COLO829 (cell line): ENCODE measurements at places on chromosomes 16 and 17.

GRCh38 chr16:1088295-1089170 is 7.5 kb downstream of the C1QTNF8 start:
- no peak for DNase-seq

GRCh38 chr17:14061666-14062560 is 7.4 kb upstream of the COX10 start:
- no peak for DNase-seq

DNA sequence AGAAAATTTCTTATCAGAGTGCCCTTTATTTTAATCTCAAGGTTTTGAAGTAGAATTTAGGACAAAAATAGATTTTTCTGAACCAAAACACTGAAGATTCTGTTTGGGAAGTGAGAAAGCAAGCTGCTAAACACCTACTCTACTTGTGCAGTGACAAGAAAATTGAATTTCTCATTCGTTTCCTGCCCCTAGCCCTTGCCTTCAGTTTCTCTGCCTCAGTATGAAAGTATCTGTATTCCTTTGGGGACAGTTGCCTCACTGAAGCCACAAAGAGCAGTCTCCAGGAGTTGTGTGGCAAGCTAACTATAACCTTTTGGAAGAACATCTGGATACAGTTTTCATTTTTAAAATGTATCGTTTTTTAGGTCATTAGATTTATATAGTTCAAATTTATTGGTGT is 19.7 kb downstream of the MOSMO start:
- no peak for DNase-seq

GRCh38 chr16:86158688-86159360 is 259.9 kb downstream of the IRF8 start:
- DNase-seq: peak; percentile 5

DNA sequence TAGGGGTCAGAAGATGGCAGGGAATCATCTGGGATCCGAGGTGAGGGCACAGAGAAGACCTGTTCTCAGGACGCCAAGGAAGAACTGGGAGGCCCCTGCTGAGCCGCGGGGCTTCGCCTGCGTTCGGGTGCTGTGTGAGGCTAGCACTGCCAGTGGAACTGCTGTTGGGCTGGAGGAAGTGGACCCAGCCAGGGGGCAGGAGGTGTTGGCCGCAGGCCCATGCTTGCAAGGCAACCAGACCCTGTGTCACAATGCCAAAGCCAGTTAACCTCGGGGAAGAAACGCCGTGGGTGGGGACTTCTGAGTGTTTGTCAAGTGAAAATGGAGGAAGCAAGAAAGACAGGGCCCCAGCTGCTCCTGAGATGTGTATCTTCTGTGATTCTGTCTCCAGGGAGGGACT is 185.5 kb downstream of the LGALS9B start:
- no peak for DNase-seq

DNA sequence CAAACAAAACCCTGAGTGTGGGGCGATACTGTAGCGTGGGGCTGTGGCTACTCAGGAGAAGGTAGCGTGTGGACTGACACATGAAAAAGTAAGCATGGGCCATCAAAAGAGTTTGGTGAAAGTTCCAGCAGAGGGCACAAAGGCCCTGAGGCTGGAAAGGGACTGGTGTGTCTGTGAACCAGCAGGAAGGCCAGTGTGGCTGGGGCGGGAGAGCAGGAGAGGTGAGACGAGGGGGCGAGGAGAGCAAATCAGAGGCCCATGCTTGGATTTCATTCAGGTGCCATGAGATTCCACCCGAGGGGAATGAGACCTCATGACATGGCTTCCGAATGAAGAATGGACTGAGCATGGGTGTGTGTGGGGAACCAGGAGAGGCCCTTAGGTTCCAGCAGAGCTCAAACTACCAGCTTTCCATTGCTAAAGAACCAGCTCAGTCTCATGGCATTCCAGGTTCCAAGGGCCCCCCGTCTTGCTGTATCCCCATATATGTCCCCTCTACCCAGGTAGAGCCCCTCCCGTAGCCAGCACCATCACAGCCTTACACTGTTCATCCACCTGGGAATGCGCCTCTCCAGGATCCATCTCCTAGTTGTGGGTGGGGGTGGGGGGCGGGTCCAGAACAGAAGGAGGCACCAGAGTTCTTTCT is 31.1 kb downstream of the TRPV2 start:
- DNase-seq: no peak

DNA sequence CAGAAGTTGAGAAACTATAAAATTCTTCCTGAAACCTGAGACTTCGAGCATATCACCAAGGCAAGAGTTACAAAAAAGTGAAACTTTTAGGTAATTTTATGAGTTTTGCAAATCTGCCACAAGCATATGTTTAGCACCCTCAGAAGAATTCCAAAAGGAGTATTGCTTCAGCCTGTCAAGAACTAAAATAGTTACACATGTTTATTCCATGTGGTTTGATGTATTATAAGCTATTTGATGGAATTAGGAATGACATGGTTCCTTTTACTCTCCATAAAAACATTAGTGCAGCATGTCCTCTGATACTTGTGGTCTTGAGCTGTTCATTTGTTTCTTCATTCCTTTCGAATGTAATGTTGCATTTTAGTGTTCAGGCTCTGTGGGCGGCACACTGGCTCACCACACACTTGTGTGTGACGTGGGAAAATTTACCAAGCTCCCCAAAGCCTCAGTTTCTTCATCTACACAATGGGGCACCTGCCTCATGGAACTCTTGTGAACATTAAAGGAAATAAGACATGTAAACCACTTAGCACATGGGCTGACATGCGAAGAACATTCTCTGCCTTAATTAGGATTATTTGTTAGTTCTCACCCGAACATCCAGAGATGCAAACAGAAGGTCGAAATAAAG is 204.2 kb upstream of the FOXF1 start:
- no peak for DNase-seq

DNA sequence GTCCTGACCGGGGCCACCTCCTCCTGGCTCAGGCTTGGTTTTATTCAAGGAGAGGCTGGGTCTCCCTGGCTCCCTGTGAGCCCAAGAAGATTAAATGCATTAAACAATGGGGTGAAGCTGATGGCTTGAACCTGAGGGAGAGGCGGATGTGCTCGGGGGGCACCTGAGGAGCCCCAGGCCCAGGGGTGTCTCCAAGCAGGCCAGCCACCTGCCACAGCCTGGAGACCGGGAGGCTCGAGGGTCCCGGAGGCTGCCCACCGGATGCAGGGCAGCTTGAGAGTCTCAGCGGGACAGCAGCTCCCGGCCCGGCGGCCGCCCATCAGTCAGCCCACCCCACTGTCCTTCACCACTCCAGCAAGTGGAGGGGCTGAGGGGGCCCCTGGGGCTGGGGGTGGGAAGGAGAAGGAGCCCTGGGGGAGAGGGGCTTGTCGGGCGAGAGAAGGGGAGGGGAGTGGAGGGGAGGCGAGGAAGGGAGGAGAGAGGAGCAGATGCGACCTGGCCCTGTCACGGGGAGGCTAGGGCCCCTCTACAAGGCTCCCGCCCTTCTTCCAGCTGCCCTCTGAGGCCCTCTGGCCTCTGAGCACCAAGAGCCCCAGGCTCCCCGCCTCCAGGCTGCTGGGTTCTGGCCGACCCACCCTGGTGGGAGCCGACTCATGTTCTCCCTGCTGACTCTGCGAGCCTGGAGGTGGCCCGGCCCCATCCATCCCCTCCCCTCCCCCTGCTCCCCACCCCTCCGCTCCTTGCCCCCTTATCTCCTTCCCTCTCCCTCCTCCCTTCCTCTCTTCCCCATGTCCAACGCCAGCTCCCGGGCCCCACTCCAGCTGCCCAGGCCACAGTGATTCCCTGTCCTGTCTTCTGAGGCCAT is 13.2 kb downstream of the CD7 start:
- no peak for DNase-seq

DNA sequence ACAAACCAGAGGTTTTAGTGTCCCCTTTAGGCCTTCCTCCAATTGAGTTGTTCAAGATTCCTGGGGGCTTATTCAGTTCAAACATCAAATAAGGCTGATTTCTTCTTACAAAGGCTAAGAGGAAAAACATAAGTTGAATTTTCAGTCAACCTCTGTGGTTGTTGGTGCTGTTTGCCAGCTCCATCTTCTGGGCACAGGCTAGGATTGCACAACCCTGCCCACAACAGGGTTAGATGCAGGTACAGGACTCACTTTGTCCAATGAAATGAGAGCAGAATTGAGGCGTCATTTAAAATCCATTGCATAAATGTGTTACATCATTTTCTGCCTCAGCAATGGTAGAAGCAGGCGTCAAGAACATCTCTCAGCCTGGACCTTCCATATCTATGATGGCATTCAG is 173.3 kb downstream of the PMP22 start:
- peak; percentile 16 for DNase-seq

DNA sequence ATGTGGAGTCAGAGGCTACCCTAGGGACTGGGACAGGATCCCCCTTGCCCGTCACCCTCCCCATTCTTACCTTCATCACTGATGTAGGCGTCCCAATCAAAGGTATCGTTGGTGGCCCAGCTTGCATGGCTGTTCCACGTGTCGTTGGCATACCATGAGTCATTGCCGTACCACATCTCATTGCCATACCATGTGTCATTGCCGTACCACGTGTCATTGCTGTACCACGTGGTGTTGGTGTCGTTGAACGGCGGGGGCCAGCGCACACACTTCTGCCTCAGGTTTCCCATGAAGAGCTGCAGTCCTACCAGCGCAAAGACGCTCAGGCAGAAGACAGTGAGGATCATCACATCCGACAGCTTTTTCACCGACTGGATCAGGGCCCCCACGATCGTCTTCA is 4.8 kb downstream of the SCN4A start:
- DNase-seq: no peak

GRCh38 chr17:63646488-63646806 is 24.2 kb downstream of the MAP3K3 start:
- DNase-seq: no peak

DNA sequence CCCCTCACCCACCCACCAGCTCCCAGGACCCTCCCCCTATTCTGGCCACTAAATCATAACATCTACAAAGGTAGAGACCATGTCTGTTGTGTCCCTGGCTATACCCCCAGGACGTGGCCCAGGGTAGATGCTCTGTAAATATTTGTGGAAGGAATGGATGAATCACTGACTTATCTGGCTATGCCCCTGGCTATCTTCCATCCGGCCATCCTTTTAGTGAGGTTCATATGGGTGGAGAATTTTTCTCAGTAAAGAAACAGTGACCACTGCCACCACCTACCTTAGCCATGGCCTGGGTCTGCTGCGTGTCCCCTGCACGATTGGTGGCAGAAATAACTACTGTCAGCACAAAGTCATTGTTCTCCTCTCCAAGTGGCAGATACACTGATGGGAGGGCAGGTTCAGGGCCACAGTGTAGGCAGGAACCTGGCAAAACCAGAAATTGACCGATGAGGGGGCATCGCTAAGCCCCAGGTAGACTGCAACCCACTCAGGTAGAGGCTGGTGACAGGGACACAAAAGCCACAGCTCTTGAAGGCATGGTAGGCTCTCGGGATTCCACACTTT is 63.1 kb upstream of the BCO1 start:
- DNase-seq: no peak

GRCh38 chr17:55546991-55547664 is 35.9 kb upstream of the SMIM36 start:
- DNase-seq: no peak

GRCh38 chr16:11794996-11795886 is 1.8 kb downstream of the ZC3H7A start:
- DNase-seq: no peak

- DNase-seq: no peak
Observed at GRCh38 chr17:58192612-58193011, at the start of gene EPX. Gene EPX, plus strand, starts transcription at chr17:58192726. Its CDS starts 121 bp downstream, at chr17:58192847.

DNA sequence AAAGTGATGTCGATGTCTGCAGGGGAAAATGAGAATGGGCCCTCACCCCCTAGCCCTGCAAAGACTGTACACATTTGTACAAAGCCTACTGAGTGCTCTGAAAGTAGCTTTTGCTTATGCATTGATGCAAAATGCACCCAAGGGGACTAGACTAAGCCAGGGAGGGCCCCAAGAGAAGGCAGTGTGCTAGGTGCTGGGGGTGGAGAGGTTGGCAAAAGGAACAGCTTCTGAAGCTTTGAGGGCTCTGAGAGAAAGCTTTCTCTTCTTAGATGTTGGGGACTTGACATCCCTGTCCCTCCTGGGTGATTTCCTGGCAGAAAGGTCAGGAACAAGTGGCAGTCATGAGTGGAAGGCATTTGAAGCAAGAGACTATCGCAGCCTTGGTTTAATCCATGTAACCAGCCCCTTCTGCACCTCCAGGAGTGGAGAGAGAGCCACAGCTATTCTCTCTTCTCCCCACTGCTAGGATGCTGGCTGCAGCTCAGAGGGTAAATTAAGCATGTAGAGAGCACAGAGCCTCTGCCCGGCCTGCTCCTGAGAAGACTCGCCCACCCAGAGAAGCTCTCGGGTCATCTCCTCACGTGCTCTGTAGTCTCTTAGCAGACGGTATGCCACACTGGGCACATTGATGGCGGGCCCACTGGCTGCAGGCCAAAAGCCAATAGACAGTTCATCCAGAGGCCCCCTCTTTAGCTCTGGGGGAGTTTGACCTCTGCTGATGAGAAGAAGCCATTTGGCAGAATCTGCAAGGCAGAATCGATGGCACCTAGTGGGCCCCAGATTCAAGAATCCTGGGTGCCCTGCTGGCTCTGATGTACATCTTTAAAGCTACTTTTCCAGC is 221.4 kb downstream of the MSI2 start:
- DNase-seq: no peak

GRCh38 chr16:85104821-85105391 is 7.4 kb downstream of the CIBAR2 start:
- DNase-seq: no peak

DNA sequence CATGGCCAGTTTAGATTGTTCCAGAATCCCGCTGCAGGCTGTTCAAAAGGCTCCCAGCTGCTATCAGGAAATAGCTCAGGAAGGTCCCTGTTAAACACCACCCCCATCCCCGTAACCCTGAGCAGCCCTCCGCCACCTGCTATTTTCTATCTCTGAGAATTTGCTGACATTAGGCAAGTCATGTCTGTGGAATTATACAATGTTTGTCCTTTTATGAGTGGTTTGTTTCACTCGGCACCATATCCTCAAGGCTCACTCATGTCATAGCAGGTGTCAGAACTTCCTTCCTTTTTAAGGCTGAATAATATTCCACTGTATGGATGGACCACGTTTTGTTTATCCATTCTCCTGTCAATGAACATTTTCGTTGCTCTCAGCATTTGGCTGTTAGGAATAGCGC is 164.3 kb upstream of the FOXF1 start:
- DNase-seq: no peak

- no peak for DNase-seq
Observed at GRCh38 chr17:13740686-13741085, 139.0 kb upstream of the HS3ST3A1 start.

GRCh38 chr17:18261146-18261515 is 669 bp downstream of the MIEF2 start:
- DNase-seq: peak; percentile 42

GRCh38 chr16:35102780-35103403 is 1643.5 kb downstream of the TP53TG3F start:
- peak; percentile 48 for DNase-seq

GRCh38 chr17:27087935-27088766 is 205.8 kb upstream of the WSB1 start:
- no peak for DNase-seq

GRCh38 chr16:85297881-85298280 is 185.6 kb upstream of the CIBAR2 start:
- no peak for DNase-seq
